ENCODE measurements at places on chromosomes 2 and 18.

GRCh38 chr2:232203936-232204335, 174.6 kb upstream of the ALPP start:
- no peak for ATAC-seq

- no peak for ATAC-seq
Observed at GRCh38 chr2:96239091-96239490, 26.7 kb downstream of the TMEM127 start.

DNA sequence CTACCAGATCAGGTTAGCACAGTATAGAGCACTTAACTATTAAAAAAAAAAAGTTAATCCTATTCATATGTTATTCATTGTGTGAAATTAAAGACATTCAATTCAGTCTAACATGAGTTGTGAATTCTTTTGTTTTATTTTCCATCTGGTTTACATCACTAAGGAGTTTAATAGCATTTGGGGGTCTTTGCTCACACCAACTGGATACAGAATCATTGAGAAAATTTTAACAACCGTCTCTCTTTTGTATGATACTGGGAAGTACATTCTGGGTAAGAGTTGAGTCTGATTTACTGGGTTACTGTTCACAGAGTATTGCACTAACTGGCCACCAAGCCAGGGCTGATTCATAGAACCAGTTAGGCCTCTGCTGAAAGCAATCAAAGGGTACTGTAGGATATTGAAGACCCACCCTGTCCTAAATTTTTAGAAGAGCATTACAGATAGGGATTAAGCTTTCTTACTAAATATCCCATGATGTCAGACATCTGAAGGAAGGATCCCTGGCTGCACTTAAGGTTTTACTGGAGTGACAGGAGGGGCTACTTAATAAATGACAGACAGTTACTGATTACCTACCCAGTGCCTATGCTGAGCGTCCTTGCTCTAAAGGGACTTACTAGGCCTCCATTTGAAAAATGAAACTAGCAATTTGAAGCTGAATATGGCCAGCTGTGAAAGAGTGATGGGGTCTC, 387.9 kb downstream of the SETBP1 start:
- peak; percentile 78 for ATAC-seq

- ATAC-seq: no peak
Observed at GRCh38 chr2:235610696-235611257, 116.9 kb downstream of the AGAP1 start.

DNA sequence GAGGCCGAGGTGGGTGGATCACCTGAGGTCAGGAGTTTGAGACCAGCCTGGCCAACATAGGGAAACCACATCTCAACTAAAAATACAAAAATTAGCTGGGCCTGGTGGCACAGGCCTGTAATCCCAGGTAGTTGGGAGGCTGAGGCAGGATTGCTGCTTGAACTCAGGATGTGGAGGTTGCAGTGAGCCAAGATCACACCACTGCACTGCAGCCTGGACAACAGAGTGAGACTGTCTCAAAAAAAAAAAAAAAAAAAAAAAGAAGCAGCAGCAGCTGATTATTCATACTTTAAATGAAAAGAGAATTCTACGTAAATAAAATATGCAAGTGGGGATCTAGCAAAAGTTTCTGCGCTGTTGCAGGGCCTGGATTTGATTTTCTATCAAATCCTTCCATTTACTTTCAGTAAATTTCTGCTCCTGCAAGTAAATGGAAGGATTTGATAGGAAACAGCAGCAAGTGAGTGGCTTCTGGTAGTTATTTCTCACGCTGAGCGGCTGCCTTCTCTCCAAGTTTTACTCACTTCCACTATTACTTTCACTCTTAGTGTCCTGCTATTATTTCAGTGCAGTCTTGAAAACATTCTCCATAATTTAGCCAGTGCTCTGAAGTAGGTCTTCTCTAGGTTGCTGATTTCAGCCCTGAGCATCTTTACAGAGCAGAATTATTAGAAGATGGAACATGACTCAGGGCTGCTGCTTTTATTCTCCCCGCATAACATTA, 68.4 kb downstream of the SLC16A14 start:
- ATAC-seq: no peak

DNA sequence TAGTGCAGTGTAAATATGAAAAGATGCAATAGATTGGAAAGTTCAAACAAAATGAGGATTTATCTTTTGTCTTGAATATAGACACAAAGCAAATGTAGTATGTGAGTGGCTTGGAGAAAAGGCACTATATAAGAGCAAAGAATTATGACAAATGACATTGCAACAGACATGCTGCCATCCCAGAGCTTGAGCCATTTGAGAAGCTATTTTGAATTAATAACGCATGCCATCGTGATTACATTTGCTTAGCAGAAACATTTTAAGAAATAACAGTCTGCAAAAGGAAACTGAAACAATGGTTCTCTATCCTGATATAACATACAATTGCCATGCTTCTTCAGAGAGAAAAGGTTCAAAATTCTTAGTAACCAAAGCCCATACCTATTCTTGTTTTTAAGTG, 677.1 kb downstream of the ZEB2 start:
- no peak for ATAC-seq

- peak; percentile 72 for ATAC-seq
Observed at GRCh38 chr2:64934530-64934929, 54.7 kb upstream of the SLC1A4 start.

- no peak for ATAC-seq
Observed at GRCh38 chr2:43482961-43483360, 112.9 kb downstream of the THADA start.

DNA sequence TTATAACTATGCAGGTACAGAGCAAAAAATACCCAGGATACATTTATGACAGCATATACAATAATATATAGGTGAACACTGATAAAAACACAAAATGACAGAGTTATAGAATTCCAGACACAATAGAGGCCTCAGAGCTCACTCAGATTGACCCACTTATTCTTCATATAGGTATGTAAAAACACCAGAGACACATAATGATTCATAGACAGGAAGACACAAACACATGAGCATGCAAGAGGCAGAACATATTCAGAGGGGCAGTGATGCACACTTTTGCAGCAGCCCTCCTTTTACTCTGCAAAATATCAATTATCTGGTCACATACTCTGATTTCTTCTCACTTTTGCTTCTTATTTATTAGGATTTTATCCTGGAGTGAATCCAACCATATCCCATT, 633.3 kb upstream of the ACVR2A start:
- no peak for ATAC-seq

DNA sequence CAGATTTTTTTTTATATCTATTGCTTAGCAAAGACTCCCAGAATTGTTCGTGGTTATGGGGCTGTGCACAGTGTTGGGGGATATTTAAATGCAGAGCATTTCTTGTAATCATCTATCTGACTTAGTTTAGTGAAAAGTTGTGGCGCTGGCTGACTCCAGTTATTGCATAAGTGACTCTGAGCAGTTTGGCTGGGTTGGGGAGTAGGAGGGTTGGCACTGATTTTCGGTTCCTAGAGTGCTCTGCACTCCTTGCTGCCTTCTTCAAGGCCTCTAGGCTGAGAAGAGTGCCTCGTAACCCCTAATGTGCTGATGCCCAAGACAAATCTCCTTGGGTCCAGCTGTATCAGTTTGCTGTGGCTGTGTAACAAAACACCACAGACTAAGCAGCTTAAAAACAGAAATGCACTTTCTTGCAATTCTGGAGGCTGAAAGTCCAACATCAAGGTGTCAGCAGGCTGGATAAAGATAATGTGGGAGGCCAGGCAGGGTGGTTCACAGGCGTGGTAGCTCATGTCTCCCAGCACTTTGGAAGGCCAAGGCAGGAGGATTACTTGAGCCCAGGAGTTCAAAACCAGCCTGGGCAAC, 6.5 kb upstream of the IMPA2 start:
- no peak for ATAC-seq

DNA sequence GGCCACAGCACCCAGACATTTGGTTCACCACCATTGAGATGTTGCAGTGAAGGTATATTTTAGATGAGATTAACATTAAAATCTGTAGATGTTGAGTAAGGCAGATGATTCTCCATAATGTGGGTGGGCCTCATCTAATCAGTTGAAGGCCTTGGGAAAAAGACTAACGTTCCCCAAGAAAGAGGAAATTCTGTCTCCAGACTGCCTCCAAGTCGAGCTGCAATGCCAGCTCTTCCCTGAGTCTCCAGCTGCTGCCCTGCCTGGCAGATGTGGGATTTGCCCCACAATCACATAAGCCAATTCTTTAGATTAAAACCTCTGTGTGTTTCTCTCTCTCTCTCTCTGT, 101.9 kb downstream of the PDCL3 start:
- no peak for ATAC-seq

DNA sequence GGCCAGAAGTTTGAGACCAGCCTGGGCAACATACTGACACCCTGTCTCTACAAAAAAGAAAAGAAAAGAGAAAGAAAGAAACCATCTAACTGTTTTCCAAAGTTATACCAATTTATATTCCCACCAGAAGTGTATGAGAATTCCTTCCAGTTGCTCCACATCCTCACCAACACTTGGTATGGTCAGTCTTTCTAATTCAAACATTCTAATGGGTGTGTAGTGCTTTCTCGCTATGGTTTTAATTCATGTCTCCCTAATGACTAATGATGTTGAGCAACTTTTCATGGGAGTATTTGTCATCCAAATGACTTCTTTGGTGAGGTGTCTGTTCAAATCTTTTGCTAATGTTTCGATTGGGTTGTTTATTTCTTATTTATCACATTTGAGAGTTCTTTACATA, 10.5 kb upstream of the B3GNT7 start:
- no peak for ATAC-seq

DNA sequence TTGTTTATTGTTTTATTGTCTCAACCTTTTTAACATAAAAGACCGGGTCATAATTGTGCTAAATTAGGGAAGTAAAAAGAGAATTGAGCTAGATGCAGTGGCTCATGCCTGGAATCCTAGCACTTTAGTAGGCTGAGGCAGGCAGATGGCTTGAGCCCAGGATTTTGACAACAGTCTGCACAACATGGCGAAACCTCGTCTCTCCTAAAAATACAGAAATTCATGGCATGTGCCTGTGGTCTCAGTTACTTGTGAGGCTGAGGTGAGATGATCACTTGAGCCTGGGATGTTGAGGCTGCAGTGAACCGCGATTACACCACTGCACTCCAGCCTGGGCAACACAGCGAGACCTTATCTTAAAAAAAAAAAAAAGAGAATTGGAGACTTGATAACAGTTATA, 104.2 kb upstream of the TTC27 start:
- no peak for ATAC-seq

DNA sequence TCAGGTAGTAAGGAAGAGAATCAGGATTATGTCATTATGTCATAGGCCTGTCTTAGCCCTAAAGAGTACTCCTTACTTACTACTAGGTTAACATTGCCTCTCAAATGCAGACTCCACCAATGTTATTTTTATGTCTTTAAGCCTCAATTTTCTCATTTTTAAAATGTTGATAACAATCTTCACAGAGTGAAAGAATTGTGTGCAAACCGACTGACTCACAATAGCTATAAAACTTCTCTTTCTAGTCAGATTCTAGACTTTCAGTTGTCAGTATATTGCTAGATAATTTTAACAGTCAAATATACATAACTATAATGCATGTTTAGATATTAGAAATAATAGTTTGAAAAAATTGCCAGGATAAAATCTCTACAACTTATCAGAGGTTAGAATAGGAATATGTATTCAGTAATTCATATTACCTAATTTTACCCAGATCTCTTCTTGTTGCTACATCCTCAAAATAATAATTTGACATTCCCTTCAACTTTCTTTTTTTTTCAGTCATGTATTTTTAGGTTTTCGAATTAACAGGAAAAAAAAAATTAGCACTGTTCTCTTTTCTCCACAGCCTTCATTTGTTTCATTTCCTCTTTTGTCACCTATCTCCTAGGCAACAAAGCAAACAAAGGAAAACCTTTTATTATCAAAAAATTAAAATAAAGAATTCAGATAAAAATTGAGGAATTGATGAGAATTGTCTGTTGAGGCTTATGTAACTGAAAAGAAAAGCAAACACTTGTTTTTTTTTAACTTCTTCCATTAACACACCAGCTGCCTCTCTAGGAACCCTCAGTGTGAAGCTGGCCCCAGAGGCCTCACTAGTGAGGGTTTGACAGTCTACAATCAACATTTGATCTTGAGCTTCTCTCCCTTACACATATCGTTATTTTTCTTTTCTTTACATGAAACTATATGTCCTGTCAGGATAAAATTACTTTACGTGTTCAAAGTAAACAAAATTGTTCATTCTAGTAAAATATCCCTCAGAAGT, 279.0 kb downstream of the CALCRL start:
- ATAC-seq: no peak

DNA sequence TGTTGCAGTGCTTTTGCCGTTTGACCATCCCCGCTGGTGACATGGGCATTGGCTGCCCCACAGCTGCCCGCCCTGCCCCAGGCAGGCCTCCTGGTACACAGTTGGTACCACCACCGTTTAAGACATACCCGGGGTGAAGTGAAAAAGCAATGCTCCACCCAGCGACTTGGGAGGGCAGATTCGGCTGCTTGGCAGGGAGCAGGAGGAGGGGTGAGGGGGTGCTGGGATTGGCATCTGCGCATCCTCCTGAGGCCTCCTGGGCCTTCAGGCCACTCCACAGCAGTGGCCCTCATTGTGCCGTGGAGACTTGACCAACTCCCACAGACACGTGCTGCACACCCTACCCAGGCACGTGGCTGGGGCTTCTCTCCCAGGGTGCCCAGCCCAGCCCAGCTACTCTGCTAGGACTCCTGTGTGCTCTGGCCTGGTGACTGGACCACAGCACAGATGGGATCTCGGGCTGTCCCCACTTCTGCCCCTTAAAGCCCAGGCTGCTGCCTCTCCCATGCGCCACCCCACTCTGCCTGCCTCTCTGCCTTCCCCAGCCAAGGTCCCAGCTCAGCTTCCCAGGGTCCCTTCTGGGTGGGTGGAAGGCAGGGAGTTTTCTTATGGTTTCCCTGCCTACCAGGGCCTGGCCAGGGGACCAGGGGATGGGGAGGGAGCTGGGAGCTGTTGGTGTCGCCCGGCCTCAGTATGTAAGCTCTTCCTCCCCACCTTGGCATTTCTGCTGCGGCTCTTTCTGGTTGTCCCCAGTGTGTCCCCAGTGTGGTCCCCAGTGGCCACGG, 157.0 kb upstream of the HS6ST1 start:
- ATAC-seq: no peak

- no peak for ATAC-seq
Observed at GRCh38 chr2:226792155-226792881, 7.3 kb downstream of the IRS1 start.

GRCh38 chr18:32303400-32303799, 113.6 kb downstream of the MEP1B start:
- no peak for ATAC-seq

DNA sequence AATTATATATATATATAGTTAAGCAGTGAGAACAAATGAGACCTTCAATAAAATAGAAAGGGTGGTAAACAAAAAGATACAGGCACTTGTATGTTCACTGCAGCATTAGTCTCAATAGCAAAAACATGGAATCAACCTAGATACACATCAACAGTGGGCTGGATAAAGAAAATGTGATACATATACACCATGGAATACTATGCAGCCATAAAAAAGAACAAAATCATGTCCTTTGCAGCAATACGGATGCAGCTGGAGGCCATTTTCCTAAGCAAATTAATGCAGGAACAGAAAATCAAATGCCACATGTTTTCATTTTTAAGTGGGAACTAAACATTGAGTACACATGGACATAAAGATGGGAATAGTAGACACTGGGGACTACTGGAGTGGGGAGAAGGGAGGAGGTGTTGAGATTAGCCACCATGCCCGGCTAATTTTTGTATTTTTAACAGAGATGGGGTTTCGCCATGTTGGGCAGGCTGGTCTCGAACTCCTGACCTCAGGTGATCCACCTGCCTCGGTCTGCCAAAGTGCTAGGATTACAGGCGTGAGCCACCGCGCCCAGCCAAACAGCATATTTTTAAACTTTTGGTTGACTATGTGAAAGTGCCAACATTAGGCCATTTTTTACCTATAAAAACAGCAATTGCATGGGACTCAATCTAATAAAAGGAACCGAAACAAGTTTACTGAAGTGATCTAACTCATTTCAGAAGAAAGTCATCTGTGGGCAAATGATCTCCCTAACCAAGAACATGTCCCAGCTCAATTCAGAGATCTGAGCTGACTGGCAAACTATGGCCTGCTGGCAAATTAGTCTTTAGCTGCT, 23.7 kb downstream of the ICA1L start:
- ATAC-seq: no peak

Data from esophagus mucosa (tissue), 1 donor.